Activated CD8-positive, alpha-beta memory T cell treated with anti-CD3 and anti-CD28 coated beads for 1 hour (primary cell): ENCODE measurements at places on chromosomes 6 and 20.

GRCh38 chr6:125550892-125551291 is 198.5 kb upstream of the HEY2 start:
- no peak for DNase-seq

GRCh38 chr6:73614802-73615201 is 39.0 kb downstream of the SLC17A5 start:
- no peak for DNase-seq

DNA sequence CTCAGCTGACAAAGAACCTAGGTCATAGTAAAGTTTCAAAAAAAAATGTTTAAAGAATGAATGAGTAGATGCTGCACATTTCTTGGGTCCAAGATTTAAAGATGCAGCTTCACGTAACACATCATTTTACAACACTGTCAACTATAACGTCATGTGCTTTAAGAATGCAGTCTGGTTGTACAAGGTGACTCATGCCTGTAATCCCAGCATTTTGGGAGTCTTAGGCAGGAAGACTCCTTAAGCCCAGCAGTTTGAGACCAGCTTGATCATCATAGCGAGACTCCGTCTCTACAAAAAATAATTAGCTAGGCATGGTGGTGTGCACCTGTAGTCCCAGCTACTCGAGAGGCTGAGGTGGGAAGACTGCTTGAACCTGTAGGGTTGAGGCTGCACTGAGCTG is 21.9 kb downstream of the SLC17A5 start:
- DNase-seq: no peak

- peak; percentile 28 for DNase-seq
Measured at GRCh38 chr20:461254-462198, 807 bp downstream of the TBC1D20 start.

DNA sequence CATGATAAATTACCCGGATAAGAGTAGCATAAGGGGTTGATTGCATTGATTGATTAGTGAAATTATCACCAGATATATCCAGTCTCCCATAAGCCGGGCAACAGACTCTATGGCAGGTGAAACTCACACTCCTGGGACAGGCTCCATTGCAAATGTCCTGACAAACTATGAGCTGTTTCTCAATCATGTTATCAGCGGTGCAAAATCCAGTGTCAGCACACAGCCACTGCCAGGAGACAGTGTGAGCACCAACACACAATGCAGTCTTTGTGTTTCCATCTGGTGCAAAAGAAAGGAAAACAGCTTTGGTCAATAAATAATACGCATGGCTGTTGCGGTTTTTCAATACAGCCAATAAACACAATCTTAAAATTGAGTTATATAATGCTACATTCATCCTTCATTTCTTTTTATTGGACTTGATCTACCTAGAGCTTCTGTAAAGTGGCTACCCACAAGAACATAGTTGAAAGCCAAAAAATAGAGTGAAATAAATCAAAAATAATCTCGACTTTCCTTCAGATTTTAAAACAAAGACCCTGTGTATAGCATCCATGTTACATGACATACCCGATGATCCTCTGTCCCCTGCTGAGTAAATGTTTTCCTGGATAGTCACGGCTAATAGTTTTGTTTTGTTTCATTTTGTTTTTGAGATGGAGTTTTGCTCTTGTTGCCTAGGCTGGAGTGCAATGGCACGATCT is 64.3 kb upstream of the AFDN start:
- no peak for DNase-seq

- DNase-seq: no peak
Measured at GRCh38 chr6:145457556-145457955, 277.8 kb downstream of the EPM2A start.

DNA sequence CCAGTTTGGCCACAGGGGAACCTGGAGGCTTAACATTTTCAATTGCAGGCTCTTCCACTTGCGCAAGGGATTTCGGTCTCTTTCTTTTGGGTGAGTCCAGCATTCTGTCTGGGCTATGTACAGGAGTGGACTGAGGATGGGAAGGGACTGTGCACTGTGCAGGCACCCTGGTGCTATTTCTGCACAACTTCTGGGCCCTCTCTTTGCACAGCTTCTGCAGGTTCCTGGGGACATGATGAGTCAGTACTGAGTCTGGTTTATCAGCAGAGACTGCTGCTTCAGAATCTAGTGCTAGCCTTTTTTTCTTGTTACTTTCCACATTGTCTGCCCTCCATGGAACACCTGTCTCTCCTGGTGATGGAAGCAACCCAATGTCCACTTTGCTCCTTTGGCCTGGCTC is 78.5 kb upstream of the ASF1A start:
- no peak for DNase-seq

DNA sequence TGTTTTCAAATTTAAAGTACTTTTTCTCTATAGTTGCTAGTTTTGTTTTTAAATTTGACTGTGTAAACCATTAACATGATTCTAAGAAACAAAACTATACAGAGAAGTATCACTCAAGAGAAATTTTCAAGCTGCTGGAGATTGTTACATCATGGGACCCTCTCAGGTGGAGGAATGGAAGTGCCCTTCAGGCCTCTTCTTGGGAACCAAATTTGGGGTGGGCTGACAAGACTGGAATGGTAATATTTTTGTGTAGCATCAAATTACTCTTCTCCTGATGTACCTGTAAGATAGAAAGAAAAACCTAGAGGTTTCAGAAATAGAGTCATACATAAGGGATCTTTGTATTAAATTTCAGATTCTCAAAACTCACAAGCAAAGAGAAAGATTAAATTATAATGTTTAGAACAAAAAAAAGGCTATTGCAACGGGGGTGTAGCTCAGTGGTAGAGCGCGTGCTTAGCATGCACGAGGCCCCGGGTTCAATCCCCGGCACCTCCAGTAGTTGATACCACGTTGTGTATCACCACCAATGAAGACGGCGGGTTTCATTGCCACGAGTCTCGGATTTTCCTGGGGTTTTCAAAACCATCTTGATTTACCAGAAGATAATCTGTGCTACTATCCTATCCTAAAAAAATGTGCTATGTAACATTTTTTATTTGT is 193.7 kb downstream of the GPX5 start:
- DNase-seq: no peak

GRCh38 chr6:26553264-26553634 is 15.1 kb downstream of the HMGN4 start:
- peak; percentile 49 for DNase-seq

- no peak for DNase-seq
Measured at GRCh38 chr6:47106216-47106615, 64.1 kb upstream of the ADGRF1 start.

- DNase-seq: no peak
Measured at GRCh38 chr6:28413681-28414080, 14.1 kb upstream of the ZSCAN12 start.

DNA sequence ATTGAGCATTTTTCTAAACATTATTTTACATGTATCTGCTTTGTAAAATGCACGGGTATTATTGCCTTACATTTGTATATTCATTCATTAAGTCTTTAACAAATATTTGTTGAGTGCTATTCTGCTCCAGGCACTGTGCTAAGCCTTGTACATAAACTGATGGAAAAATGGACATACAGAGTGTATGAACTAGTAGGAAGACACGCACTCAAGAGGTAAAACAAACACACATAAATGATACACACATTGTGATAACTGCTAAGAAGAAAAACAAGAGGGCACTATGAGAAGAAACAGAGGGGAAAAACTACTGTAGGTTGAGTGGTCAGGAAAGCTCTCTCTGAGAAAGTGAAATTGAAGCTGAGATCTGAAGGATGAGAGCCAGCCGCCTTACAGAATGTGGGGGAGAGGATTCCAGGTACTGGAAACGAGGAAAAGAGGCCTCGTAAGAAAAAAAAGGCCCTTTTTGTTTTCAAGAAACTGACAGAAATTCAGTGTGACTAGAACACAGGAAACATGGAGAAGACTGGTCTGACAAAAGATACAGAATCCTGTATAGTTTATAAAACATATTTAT is 117.5 kb downstream of the EYA4 start:
- no peak for DNase-seq

GRCh38 chr6:81865712-81866111 is 113.2 kb upstream of the TENT5A start:
- no peak for DNase-seq

DNA sequence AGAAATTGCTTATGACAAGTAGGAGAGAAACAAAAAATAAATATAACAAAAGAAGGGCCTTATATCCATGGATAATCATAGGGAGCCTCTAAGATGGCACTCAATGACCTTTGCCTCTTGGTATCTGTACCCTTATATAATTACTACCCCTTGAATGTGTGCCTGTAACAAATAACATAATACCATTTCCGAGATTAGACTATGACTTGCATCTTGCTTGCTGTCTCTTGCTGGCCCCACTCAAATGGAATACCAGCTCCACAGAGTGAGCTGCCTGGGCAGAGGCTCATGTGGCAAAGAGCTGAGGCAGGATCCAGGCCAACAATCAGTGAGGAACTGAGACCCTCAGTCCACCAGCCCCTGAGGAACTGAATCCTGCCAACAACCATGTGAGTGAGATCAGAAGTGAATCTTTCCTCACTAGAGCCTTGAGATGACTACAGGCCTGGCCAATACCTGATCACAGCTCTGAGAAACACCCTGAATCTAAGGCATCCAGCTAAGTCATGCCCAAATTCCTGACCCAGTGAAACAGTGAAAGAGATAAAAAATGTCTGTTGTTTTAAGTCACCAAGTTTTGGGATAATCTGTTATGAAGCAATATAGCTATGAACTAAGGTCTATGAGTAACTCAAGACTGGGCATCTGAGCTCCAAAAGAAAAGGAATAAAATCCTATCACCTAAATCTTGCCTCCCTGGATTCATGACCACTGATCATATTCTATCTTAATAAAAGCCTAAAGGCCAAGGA is 5.5 kb downstream of the KATNA1 start:
- DNase-seq: no peak

- no peak for DNase-seq
Measured at GRCh38 chr6:91654357-91654756, 1067.5 kb upstream of the MAP3K7 start.

DNA sequence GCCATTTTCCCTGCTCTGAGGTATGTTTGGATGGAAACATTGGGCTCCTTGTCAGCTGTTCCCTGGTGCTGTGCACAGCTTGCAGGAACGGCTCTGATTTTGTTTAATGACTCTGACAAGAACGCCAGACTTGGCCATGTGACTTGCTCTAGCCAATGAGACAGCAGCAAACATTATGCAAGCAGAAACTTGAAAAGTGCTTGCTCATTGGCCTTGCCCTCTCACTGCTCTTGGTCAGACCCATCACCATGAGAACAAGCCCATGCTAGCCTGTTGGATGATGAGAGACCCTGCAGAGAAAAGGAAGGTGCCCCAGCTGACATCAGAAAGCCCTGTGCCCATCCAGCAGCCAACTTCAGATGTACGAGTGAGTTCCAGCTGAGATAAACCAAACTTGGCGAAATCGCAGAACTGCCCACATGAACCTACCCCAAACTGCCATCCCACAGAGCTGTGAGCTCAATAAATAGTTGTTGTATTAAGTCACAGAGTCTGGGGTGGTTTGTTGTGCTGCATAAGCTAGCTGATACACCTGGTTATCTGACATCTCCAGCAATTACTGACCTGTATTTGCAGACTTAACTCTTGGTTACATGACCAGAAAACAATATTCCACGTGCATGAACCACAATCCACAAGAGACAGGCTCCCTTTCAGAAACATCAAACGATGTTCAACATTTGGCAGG is 96.9 kb downstream of the JPH2 start:
- no peak for DNase-seq

DNA sequence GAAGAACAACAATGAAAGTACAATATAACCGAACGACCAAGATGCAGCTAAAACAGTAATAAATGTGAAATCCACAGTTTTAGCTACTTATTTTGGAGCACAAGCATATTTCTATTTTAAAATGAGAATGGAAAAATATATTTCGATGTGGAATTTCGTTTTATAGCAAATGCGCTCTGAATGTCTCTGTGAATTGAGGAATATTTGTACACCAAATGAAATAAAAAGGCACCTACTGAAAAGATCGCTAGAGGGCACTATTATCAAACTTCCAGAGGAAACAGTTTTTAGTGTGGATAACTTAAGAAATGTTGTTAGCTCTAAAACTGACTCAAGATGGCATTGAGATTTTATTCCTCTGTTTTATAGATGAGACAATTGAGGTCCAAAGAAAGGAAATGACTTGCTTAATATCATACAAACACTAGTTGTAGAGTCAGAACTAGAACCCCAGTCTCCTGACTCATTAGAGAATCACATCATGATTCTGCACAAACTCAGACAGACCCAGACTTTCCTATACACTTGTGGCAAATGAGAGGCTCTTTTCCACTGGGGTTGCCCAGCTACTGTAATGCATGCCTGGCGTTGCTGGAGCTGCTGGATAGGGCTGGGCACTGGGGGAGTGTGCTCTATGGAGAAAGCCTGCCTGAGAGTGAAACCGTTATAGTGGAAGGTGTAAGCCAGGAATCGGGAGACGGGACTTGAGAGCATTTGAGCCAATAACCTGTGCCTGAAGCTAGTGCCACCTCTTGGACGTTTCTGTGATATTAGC is 51.9 kb downstream of the GCLC start:
- no peak for DNase-seq

GRCh38 chr6:159874435-159874834 is 16.4 kb upstream of the MAS1 start:
- no peak for DNase-seq

- DNase-seq: no peak
Measured at GRCh38 chr20:5703681-5704101, 46.5 kb upstream of the SHLD1 start.

DNA sequence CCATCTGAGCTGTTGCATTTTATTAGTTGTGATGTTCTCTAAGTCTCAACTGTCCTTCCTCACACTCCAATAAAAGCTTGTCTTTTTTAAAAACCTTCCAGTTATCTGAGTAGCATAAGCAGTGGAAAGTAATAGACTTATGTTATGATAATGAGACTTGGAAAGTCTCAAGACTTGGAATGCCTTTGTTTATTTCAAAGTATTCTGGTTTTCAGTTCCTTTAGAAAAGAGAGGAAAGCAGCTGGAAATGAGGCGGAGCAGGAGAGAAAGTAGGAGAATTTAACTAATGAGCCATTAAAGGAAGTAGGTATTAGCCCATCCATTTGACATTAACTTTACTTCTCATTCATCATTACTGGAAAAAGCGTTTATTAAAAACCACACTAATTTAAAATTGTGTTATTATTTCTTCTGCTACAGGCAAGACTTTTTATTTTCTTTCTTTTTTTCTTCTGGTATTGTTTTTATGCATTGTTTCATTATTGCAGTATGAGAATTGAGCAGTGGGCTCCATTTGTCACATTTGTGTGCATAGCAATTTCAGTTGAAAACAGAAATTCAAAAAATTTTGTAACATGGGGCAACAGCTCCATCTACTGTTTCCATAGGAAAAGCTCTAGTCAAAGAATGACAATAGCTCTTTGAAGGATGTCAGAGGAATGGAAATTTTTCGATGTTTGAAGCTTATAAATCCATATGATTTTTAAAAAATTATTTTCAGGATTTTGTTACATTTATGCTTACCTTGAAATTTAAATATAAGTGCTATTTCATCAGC is 194.8 kb downstream of the COL9A1 start:
- DNase-seq: no peak
